ENCODE measurements at places on chromosomes 7 and 10. TPM values are rescaled to one million over a fixed set of nuclear protein-coding genes. Genes with fewer than 3 reads are reported as not detected.
A peak's percentile ranks its signal among the peaks of the same experiment; 100 is the strongest.

- H3K4me3 ChIP-seq, result no peak overlapping the region
- no peak overlapping the region for H3K27ac ChIP-seq
- H3K4me1 ChIP-seq, result no peaks in the 10 kb centered on the region
Observed at GRCh38 chr7:3065724-3066143, 22.1 kb upstream of the CARD11 start.

Gene IGFBP3
- 0.56 TPM for total RNA-seq

DNA sequence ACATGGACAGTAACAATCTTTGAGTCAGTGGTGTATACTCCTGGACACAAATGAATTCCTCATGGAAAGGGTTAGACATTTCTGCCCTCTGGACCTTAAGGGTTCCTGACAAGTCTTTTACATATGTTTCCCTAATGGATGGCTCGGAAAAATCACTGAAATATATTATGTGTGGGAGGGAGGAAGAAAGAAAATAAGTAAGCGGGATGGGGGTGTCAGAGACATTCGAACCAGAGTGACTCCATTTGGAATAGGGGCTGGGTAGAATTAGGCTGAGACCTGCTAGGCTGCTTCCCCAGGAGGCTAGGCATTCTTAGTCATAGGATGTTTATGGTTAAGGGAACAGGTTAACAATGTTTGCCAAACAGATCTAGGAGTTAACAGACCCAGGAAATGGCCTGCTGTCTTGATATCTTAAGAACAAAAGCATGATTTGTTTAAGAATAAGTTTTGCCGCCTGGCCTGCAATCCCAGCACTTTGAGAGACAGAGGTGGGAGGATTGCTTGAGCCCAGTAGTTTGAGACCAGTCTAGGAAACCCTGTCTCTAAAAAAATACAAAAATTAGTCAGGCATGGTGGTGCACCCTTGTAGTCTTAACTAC lies 1241.7 kb downstream of the TYW1 start:
- no peak overlapping the region for H3K27ac ChIP-seq
- H3K27me3 ChIP-seq, result no peaks in the 10 kb centered on the region
- no peaks in the 10 kb centered on the region for H3K4me1 ChIP-seq
- H3K4me3 ChIP-seq, result no peak overlapping the region
- no peak for DNase-seq
- H3K36me3 ChIP-seq, result no peaks in the 10 kb centered on the region

GRCh38 chr7:117901089-117901797 lies 28.0 kb upstream of the CTTNBP2 start:
- H3K27me3 ChIP-seq, result 0 out of 2 replicates have a peak, but pooled peaks cover 5% of the 10 kb centered on the region
- no peak overlapping the region for H3K27ac ChIP-seq
- no peaks in the 10 kb centered on the region for H3K36me3 ChIP-seq
- DNase-seq, result no peak
- no peaks in the 10 kb centered on the region for H3K4me1 ChIP-seq
- H3K4me3 ChIP-seq, result no peak overlapping the region

- DNase-seq, result no peak
- no peaks in the 10 kb centered on the region for H3K27me3 ChIP-seq
- H3K4me3 ChIP-seq, result no peak within 1 kb of the TSS
- H3K27ac ChIP-seq, result no peak within 1 kb of the TSS
- no peaks in the 10 kb centered on the region for H3K36me3 ChIP-seq
Observed at GRCh38 chr10:126387931-126388911, at the start of gene ADAM12. TSS of gene ADAM12 (minus strand) at chr10:126388477. CDS start at chr10:126388145, 332 bp downstream.

Gene OR2A14
- total RNA-seq, result not detected

GRCh38 chr7:30528779-30529178 lies 24.1 kb upstream of the GGCT start:
- no peaks in the 10 kb centered on the region for H3K36me3 ChIP-seq
- H3K4me1 ChIP-seq, result no peaks in the 10 kb centered on the region
- no peak overlapping the region for H3K27ac ChIP-seq
- no peak overlapping the region for H3K4me3 ChIP-seq
- no peak for DNase-seq
- no peaks in the 10 kb centered on the region for H3K27me3 ChIP-seq

Gene VSIR
- 2.6 TPM for total RNA-seq

GRCh38 chr10:114519306-114519669 lies 115.0 kb upstream of the AFAP1L2 start:
- no peak overlapping the region for H3K4me3 ChIP-seq
- H3K27me3 ChIP-seq, result no peaks in the 10 kb centered on the region
- DNase-seq, result no peak
- no peaks in the 10 kb centered on the region for H3K36me3 ChIP-seq
- peaks cover 25% of the 10 kb centered on the region for H3K4me1 ChIP-seq
- H3K27ac ChIP-seq, result no peak overlapping the region

Gene LIPF
- total RNA-seq, result not detected

GRCh38 chr10:368579-369220 lies 233.4 kb downstream of the ZMYND11 start:
- no peaks in the 10 kb centered on the region for H3K27me3 ChIP-seq
- H3K4me3 ChIP-seq, result no peak overlapping the region
- peaks cover 9% of the 10 kb centered on the region for H3K4me1 ChIP-seq
- H3K27ac ChIP-seq, result no peak overlapping the region
- no peak for DNase-seq

Gene SYNPO2L
- 2.1 TPM for total RNA-seq

DNA sequence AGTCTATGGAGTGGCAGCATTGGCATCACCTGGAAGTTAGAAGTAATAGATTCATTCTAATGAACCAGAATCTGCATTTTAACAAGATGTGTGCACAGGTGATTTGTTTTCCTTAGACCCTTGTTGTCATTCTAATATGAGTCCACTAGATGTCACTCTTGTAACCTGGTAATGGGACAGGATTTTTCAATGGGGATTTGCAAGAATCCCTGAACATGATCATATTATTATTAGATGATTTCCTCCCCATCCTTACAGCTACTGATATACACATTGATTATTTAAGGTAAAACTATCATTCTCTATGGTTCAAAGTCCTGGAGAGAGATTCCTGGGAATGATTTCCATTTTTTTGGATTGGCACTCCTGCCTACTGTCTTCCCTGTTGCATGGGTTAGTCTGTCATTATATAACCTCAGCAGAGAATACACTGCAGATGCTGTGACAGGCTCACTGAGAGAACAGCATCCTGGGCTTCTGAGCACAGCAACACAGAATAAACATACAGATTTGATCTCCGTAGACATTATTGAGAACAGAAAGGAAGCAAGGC lies 194.9 kb downstream of the SUGCT start:
- H3K36me3 ChIP-seq, result no peaks in the 10 kb centered on the region
- H3K4me1 ChIP-seq, result no peaks in the 10 kb centered on the region

DNA sequence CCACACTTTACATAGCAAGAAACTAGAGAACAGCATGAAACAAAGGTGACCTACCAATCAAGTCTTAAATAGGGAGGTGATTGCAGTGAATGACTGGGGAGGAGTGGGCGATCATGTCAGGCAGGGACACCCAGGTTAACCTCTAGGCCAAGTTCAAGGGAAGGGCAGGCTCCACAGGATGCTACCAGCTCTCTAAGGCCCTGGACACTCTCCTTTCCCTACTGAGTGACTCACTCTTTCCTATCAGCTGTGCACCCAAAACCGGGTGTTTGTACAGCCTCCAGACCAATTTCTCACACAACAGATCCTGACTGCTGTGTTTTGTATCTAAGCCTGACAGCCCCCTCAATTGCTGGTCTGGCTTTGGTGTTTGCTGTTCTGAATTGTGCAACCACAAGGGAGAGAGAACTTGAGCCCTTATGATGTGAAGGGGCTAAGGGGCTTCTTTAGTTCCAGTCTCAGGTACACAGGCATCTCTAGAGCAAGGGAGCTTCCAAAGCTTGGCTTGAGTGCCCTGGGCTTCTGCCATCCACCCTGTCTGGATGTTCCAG lies 107.8 kb downstream of the TBXAS1 start:
- H3K27ac ChIP-seq, result no peak overlapping the region
- H3K27me3 ChIP-seq, result no peaks in the 10 kb centered on the region
- no peaks in the 10 kb centered on the region for H3K4me1 ChIP-seq
- no peak overlapping the region for H3K4me3 ChIP-seq
- DNase-seq, result no peak

Gene CYP2C19
- not detected for total RNA-seq

DNA sequence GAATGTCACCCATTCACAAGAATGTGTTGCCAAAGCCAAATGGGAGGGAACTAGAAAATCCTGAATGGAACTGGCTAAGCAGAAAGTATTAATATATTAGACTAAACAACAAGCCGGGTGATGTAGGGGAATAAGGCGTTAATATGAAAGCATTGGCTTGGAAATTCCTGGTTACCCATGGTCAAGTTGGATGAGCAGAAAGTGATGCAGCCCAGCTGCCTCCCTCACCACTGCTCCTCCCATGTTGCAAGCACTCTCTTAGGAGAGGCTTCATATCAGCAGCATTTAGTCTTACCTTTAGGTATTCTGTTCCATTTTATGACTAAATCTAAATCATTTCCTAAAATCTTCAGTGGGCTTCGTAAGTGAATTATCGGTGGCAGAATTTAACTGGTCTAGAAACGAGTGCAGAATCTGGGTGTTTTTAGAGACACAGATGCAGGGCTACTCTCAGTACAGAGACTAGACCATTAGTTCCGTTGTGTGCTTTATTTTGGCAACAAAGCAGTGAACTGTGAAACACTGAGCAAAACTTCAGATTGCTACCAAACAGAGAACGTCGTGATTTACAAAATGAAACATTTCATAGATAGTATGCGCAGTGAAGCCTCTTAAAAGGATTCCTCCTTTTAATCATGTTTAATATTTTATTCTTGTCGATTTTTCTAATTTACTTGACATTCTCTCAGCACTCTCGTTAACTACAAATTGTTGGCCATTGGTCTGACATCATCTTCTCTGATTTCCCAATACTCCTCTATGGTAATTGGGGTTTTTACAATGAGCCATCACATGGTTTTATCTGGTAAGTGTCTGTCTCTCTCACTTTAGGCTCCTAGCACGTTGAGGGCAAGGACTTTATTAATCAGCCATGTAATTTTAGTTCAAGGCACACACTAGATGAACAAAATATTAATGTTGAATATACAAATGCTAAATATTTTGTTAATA lies 22.0 kb upstream of the HGF start:
- no peaks in the 10 kb centered on the region for H3K27me3 ChIP-seq
- H3K4me3 ChIP-seq, result no peak overlapping the region
- DNase-seq, result no peak

Gene RSPH10B2
- total RNA-seq, result 0.10 TPM

Gene FAM20C
- total RNA-seq, result 6.1 TPM

GRCh38 chr10:62048470-62048869 lies 147.0 kb downstream of the ARID5B start:
- peak overlapping the region; percentile 52 for H3K4me3 ChIP-seq
- DNase-seq, result no peak
- peaks cover 33% of the 10 kb centered on the region for H3K4me1 ChIP-seq
- H3K27ac ChIP-seq, result peak overlapping the region; percentile 68
- peaks cover 7% of the 10 kb centered on the region for H3K36me3 ChIP-seq
- H3K27me3 ChIP-seq, result no peaks in the 10 kb centered on the region
